Neural crest cell (in vitro differentiated cells): ENCODE measurements at places on chromosomes 1 and 21.
A peak's percentile ranks its signal among the peaks of the same experiment; 100 is the strongest.

DNA sequence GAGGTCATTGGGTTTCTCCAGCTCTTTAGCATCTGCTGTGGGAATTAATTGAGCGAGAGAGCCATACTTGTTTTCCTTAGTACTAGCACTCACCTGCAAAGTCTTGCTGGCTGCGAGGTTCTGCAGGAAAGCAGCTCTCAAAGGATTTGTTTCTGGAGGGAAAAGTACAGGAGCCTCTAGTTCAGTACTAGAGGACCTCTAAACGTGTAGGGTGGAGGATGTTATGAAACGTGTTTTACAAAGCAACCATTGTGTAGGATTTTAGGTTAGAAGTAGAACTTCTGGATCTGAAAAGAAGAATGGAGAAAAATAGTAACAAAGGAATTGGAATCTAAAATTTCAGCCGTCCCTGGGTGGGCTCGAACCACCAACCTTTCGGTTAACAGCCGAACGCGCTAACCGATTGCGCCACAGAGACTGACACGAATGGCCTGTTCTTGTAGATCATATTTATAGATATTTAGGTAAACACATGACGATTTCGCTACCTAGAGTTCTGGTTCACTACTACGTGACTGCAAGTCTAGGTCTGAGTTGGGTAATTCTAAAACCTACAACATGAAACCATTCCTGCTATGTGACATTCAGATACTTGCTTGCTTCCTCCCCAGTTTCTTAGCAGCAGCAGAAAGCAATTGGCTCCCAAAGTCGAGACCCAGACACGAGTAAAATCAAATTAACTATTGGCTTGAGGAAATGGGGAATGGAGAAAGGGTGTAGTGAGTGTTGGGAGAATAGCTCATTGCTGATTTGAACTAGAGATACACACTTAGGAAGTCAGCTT is 60.2 kb upstream of the CFAP126 start:
- H3K27ac ChIP-seq = no peak overlapping the region
- peaks cover 8% of the 10 kb centered on the region for H3K4me1 ChIP-seq
- H3K36me3 ChIP-seq = no peaks in the 10 kb centered on the region
- DNase-seq = peak; percentile 28

- no peak overlapping the region for H3K27ac ChIP-seq
- peaks cover 3% of the 10 kb centered on the region for H3K27me3 ChIP-seq
- no peaks in the 10 kb centered on the region for H3K4me1 ChIP-seq
- H3K4me3 ChIP-seq = no peak overlapping the region
- DNase-seq = peak; percentile 36
Measured at GRCh38 chr1:92858564-92859399, 26.9 kb downstream of the RPL5 start.

GRCh38 chr1:234980645-234981396 is 147.8 kb downstream of the TOMM20 start:
- H3K4me1 ChIP-seq = peaks cover 61% of the 10 kb centered on the region
- peak overlapping the region; percentile 82 for H3K27ac ChIP-seq
- no peaks in the 10 kb centered on the region for H3K36me3 ChIP-seq
- no peak for DNase-seq

GRCh38 chr1:153954826-153955225 is 3.6 kb downstream of the CRTC2 start:
- H3K4me1 ChIP-seq = peaks cover 26% of the 10 kb centered on the region
- no peak for DNase-seq
- H3K4me3 ChIP-seq = peak overlapping the region; percentile 76
- H3K36me3 ChIP-seq = no peaks in the 10 kb centered on the region
- peaks cover 2% of the 10 kb centered on the region for H3K27me3 ChIP-seq

DNA sequence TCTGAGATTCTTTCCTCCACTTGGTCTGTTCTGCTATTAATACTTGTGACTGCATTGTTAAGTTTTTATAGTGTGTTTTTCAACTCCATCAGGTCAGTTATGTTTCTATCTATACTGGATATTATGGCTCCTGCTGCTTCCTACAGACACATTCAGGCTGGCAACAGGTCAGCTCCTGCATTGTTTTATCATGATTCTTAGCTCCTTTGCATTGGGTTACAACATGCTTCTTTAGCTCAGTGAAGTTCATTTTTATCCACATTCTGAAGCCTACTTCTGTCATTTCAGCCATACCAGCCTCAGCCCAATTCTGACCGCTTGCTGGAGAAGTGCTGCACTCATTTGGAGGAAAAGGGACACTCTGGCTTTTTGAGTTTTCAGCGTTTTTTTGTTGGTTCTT is 37.3 kb upstream of the F3 start:
- H3K36me3 ChIP-seq = peaks cover 25% of the 10 kb centered on the region
- H3K4me3 ChIP-seq = no peak overlapping the region
